ENCODE measurements at places on chromosomes 6 and 20.

DNA sequence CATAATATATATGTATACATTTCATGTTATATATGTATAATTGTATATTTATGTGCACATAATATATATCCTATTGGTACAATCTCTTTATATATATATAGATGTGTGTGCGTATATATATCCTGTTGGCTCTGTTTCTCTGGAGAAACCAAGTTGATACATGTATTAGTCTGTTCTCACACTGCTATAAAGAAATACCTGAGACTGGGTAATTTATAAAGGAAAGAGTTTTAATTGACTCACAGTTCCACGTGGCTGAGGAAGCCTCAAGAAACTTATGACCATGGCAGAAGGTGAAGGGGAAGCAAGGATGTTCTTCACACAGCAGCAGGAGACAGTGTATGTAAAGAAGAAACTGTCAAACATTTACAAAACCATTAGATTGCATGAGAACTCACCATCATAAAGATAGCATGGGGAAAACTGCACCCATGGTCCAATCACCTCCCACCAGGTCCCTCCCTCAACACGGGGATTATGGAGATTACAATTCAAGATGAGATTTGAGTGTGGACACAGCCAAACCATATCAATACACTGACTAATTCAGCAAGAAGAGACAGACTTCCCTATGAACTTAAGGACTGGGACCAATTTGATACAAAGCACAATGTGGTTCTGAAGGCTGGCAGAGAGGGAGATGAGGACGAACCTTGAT, 14.0 kb downstream of the CST3 start:
- DNase-seq = no peak

- DNase-seq = no peak
These were observed 8.3 kb downstream of the PM20D2 start for GRCh38 chr6:89154131-89154530.

- no peak for DNase-seq
These were observed 38.5 kb upstream of the AHI1 start for GRCh38 chr6:135535989-135536414.

GRCh38 chr6:15616261-15616660, 46.6 kb downstream of the DTNBP1 start:
- no peak for DNase-seq

GRCh38 chr6:159462431-159462830, 230.6 kb downstream of the SOD2 start:
- DNase-seq = no peak

DNA sequence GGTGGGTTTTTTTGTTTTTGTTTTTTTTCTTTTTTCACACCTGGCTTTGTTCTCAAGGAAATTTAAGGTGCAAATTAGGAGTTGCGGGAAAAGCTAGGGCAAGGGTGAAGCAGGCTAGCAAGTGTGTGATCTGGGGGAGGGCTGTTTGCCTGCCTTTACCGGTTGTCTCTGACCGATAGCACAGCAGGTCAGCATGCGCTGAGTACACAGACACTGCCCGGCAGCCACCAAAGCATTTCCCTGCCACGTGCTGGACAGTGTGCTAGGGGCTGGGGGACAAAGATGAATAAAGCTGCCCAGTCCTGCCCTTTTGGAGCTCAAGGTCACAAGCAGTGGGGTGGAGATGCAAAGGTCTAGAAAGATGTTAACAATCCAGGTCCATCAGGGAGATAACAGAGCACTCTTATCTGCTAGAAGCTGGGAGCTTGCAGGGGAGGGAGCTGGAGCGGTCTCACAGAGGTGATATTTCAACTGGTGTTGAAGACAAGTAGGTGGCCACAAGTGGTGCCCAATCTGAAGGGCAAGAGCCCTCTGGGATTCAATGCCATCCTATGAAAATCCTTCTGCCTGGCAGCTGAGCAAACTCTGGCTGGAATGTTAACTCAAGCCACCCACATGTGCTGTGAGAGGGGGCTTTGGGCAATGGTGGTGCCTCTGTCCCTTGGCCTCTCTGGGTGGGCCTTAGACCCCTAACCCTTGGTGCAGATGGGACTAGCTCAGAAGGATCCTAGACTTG, 24.5 kb downstream of the TTBK1 start:
- no peak for DNase-seq

- no peak for DNase-seq
These were observed 735 bp downstream of the FAM135A start for GRCh38 chr6:70413992-70414494.

GRCh38 chr6:148323344-148323743, 19.3 kb upstream of the SASH1 start:
- no peak for DNase-seq

DNA sequence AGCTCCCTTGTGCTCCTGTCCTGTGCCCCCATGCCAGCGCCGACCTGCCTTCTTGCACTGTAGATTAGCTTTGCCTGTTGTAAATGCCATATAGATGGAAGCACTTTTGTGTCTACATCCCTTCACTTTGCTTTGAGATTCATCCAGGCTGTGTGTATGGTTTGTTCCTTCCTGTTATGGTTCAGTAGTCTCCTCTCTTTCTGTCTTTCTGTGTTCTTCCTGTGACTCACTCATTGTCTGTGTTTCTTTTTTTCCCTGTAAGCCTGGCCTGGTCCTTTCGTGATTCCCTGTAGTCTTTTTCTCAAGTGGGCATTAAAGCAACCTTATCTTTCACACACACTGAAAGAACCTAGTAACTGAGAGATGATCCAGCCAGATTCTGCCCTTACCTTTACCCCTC, 66.6 kb downstream of the JARID2 start:
- DNase-seq = no peak

DNA sequence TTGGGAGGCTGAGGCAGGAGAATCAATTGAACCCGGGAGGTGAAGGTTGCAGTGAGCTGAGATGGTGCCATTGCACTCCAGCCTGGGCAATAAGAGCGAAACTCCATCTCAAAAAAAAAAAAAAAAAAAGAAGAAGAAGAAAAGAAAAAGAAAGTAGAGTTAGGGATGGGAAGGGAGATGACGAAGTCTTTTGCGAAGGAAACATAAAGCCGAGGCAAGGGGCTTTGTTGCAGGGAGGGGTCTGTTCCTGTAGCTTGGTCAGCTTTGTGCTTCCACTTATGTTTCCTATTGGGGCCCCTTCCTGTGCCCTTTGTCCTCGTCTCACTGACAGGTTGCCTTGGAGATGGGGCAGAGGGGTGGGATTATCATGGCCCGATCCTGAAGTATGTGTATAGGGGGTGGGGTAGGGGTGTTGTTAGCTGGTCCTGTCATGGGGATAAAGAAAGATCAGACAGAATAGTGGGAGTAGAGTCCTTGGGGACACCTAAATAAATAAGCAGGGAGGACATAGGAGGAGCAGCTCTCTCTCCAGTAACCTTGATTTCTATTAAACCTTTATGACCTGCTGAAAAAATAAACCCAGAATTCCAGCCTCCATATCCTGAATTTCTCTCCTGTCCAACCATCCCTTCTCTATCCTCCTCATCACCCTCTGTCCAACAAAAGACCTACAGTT, 1.1 kb upstream of the CLIC1 start:
- no peak for DNase-seq

GRCh38 chr20:18428490-18429173, 38.2 kb downstream of the DZANK1 start:
- no peak for DNase-seq

DNA sequence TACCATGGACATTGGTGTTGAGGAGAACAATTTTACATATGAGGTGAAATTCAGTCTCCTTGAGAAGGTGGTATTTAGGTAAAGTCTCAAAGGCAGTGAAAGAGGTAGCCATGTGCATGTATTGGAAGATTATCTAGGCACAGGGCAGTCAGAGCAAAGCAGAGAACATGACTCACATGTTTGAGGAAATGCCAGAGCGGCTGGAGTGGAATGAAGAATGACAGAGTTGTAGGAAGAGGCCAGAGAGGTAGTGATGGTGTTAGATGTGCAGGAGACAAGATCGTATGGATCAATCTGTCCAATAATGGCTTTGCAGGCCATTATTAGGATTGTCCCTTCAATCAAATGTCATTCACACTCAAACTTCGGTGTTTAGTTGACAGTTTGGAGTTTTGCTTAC, 449.4 kb upstream of the PTCHD4 start:
- DNase-seq = no peak

DNA sequence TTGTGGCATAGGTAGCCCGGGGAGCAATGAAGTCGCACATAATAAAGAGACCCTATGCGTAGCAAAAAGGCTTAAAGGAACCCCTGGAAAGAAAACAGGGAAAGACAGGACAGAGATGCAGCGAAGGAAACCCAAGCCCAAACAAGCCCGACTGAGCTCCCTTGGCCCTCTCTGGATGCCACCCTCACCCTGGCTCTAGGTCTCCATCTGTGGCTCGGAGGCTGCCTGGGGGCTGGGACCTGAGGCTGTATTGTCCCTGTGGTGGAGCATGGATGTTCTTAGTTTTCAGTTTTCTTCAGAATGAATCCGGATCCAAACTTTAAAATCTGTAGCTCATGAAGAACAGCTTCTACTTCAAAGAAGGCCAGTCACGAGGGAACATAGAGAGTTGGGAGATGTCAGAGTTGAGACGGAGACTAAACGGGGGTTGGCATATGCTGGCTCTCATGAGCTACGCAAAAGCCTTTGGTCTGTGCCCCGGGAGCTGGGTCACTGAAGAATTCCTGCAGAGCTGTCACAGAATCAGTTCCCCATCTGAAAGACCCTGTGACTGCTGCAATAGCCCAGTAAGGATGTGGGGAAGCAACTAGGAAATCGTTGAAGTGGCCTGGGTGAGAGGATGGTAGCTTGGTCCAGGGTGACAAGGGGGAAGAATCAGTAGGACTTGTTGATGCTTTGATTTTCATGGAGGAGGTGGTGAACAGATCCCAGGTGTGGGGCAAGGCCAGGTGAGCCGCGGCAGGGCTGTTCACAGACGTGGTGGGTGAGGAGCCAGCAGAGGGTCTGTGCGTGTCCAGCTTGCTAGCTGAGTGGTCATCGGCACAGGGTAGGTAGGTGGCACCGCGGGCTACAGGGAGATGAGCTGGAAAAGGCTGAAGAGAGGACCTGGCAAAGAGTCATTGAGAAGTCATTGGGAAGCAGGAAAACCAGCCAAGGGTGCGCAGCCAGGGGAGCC, 35.2 kb downstream of the SYNDIG1 start:
- no peak for DNase-seq

- no peak for DNase-seq
These were observed 13.7 kb downstream of the BTN3A1 start for GRCh38 chr6:26415791-26416190.

- no peak for DNase-seq
These were observed 14.5 kb downstream of the LAMA5 start for GRCh38 chr20:62352402-62353288.

GRCh38 chr6:73393278-73393677, 1.4 kb upstream of the DDX43 start:
- DNase-seq = no peak

DNA sequence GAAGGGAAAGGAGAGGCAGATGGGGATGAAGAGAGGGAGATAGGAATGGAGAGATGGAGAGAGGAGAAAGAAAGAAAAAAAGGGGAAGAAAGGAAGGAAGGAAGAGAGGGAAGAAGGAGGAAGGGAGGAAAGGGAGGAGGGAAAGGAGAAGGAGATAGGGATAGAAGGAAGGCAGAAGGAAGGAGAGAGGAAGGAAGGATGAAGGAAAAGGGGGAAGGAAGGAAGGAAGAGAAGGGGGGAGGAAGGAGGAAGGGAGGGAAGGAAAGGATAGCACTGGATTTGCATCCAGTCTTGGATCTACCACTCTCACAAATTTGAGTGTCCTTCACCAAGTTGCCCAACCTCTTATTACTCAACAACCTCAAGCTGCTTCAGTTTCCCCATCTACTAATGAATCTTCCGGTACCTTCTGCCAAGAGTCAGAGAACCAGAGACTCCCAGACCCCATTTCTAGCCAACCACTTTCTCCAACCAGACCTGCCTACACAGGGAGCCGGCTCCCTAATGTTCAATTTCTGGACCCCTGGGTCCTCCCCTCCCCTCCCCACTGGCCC, 79.7 kb upstream of the FOXP4 start:
- no peak for DNase-seq

- DNase-seq = no peak
These were observed 24.2 kb downstream of the TBC1D7 start for GRCh38 chr6:13304101-13304500.

DNA sequence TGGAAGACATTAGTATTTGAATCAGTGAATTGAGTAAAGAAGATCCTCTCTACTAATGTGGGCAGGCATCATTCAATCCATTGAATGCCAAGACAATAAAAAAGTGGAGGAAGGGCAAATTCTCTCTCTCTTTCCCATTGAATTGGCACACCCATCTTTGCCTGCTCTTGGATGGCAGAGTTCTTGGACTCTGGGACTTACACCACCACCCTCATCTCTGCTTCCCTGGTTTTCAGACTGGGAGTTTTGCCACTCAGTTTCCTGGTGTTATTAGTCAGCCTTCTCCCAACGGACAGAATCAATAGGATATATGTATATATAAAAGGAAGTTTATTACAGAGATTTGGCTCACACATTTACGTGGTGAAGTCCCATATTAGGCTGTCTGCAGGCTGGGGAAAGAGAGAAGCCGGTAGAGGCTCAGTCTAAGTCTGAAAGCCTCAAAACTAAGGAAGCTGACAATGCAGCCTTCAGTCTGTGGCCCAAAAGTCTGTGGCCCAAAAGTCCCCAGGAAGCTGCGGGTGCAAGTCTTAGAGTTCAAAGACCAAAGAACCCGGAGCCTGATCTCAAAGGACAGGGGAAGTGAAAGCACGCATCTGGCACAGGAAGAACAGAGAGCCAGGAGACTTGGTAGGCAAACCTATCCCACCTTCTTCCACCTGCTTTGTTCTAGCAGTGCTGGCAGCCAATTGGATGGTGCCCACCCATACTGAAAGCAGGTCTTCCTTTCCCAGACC, 64.4 kb downstream of the SMPDL3A start:
- no peak for DNase-seq

DNA sequence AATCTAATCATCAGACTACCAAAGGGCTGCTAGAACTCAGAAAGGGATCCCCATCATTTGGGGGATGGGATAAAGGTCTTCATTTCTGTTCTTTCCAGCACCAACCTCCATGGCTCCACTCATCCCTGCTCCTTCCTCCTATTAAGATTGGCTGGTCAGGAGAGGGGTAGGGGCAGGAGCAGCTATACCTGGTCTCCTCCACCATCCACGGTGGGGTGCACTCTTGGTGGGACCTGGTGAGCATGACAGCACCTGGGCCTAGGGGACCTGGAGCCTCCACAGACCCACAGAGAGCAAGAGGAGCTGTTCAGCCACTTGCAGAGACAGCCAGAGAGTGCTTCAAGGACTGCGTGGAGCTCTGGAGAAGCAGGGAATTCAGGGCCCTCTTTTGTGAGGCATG, 6.1 kb upstream of the ULBP2 start:
- no peak for DNase-seq

DNA sequence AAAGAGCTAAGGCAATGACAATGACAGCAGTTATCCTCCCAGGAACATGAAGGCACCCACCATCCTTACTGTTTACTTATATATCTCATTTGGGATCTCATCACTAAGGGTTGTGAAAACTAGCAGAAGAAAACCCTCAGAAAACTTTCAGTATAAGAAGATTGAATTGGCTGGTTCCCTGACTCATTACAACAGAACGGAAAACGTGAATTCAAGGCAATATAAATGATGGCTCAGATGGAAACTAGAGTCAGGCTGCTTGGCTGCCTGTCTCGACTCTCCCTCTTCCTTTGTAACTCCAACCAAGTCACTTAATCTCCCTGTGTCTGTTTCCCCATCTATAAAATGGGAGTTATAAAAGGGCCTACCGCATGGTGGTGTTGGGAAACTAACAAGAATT, 387.1 kb upstream of the JARID2 start:
- DNase-seq = no peak

Measured in activated T-cell treated with anti-CD3 and anti-CD28 coated beads for 1 hour (primary cell).